NCI-H2029 treated with DMSO at 0.1 percent for 48 hours (cell line): ENCODE measurements at places on chromosomes 6 and 20.

DNA sequence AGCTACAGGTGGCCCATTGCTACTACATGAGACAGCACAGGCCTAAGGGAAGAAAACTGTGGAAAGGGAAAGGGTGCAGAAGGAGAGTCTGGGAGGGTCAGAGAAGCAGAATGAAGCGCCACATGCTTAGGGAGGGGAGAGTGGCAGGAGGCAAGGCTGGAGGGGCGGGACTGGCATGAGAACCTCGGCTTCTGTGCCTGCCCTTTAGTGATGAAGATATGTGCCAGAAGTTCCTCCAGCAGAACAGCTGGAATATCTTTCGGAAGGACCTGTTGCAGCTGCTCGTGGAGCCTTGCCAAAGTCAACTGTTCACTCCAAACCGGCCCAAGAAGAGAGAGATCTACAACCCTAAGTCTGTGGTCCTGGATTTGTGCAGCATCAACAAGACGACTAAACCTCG, 61.8 kb downstream of the CNBD2 start:
- no peak for DNase-seq

GRCh38 chr6:134436281-134436815, 118.4 kb upstream of the SGK1 start:
- DNase-seq, result no peak

DNA sequence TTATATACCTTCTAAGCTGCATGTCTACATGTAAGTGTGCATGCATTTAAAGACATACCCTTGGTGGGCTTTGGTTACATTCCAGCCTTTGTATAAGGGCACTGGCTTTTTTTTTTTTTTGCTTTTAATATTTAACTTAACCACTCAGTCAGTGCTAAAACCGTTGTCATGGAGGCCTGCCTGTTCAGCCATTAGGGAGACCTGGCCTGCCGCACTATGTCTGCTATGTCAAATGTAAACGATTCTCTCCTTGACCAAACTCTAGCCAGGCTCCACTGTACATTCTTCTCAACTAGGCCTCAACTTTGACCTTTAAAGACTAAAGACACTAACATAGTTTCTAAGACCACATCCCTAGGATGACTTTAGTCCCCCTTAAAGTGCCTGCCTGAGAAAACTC, 48.7 kb upstream of the BTN3A2 start:
- no peak for DNase-seq

GRCh38 chr20:62120365-62120762, 1.9 kb upstream of the LSM14B start:
- no peak for DNase-seq

DNA sequence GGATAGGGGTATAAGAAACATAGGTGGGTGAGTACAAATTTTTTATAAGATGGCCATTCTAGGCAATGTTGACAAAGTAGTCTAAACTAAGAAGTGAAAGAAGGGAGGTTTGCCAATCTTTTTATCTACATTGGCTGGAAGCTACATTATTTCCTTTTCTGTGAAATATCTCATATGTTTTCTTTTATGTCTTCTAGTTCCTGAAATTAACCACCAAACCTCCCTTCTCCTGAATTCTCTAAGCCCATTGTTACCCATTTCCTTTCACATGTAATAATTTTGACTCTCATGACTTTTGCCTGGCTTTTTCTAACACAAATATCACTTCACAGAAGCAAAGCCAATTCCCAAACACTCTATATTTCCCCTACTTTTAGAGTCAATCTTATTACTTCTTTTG, 496.2 kb upstream of the JAG1 start:
- no peak for DNase-seq

GRCh38 chr6:168032005-168032760, 34.7 kb downstream of the KIF25 start:
- no peak for DNase-seq

DNA sequence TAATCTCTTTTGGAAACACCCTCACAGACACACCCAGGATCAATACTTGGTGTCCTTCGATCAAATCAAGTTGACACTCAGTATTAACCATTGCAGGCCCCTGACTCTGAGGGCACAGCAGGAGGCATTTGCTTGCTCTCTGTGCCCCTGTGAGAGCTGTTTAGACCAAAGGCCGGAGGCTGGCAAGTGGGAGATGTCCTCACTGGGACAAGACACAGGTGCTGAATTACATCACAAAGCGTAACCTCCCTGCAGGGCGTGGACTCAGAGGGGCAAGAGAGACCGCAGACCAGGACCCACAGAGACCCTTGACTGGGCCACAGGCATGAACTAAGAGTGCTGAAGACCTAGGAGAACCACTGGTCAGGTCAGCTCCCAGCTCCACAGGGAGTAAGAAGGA, at the start of gene CST8:
CST8 (plus strand) TSS at position 301 of the 400 bp plus-strand sequence. CDS start 551 bp downstream, outside the sequence.
- DNase-seq, result no peak

DNA sequence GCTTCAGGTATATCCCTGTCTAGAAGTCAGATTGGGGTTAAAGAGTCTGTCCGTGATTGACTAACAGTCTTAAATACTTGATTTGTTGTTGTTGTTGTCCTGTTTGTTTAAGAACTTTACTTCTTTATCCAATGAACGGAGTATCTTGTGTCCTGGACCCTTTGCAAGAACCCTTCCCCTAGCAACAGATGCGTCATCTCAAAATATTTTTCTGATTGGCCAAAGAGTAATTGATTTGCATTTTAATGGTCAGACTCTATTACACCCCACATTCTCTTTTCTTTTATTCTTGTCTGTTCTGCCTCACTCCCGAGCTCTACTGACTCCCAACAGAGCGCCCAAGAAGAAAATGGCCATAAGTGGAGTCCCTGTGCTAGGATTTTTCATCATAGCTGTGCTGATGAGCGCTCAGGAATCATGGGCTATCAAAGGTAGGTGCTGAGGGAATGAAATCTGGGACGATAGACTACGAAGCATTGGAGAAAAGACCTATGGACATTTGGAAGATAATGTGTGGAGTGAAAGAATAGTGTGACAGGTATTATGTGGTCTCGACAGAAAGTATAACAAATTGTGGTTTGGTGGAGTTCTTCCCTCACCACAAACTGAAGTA, at the start of gene HLA-DRA:
HLA-DRA (plus strand) TSS at position 286 of the 613 bp plus-strand sequence; CDS start at position 350, 64 bp downstream.
- DNase-seq, result no peak

- DNase-seq, result peak; percentile 80
These were observed 50.9 kb upstream of the FAM184A start for GRCh38 chr6:119129148-119129967.

DNA sequence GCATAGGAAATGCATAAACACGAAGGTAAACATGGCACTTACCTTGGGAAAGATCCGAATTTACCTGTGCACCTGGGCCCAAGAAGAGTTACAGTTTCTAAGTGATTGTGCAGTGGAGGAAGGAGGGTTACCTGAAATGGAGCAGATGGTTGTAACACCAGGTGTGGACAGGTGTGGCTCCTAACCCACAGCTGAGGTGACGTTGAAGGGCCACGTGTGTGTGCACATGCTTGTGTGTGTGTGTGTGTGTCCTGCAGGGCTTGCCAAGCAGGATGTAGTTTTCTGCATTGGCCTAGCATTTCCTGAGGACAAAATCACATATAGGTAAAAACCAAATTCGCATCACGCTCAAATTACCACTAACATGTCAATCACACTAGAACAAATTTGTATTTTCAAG, 240.8 kb downstream of the ANKRD60 start:
- peak; percentile 1 for DNase-seq

DNA sequence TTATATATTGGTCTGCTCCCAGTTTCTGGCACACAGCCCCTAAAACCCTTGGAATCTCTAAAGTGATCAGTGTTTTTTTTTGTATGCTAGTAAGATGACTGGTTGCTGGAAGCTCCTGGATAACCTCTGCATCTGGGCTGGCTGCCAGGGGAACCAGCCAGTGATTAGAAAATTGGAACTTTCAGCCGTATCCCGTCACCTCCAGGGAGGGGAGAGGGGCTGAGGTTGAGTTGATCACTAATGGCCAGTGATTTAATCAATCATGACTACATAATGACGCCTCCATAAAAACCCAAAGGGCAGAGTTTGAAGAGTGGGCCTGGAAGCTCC, 48.0 kb upstream of the NOP56 start:
- DNase-seq, result no peak

GRCh38 chr6:26457264-26457805, 420 bp upstream of the BTN2A1 start:
- no peak for DNase-seq

DNA sequence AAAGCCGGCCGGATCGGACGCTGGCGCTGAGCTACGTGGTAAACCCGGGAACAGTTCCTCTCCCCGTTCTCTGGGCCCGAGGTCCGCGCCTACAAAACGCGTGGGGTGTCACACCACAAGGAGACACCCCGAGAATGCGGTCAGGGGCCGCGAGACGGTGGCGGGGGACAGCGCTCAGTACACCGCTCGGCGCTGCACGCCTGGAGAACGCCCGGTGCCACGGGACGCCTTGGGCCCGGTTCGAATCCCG, 670 bp downstream of the NCOA5 start:
- DNase-seq, result no peak

DNA sequence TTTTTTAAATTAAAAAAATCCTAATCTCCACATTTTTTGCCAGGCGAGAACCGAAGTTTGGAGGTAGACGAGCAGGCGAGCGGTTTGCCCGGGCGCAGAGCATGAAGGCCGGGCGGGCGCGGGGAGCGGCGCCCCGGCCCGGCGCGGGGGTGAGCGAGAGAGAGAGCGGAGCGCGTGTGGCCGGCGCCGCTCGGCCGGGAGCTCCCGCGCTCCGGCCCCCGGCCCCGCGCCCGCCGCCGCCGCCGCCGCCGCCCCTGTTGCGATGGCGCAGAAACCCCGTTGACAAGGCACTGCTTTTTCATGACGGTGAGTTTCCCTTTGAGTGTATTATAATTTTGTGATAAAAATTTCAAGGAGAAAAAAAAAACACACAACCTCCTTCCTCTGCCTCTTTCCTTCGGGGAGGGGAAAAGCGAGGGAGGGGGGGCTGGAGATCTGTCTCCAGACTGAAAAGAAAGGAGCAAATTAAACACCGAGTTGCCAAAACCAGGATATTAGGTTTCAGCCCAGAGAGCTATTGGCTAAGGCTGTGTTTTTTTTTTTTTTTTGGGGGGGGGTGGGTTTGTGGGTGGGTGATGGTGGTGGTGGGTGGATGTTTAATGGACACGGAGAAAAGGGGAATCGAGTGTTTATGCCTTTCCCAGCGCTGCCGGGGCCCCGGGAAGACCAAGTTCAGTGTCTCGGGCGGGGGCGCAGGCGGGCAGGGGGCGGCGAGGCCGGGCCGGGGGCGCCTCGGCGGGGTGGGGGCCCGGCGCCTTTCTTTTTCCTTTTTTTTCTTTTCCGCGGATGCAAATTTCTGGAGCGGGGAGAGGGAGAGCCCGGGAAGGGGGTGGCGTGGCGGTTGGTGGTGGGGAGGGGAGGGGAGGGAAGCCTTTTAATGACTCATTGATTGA, at the start of gene BICRAL:
BICRAL (plus strand) TSS at position 257 of the 893 bp plus-strand sequence. CDS start 39,971 bp downstream, outside the sequence.
- DNase-seq, result peak; percentile 70

DNA sequence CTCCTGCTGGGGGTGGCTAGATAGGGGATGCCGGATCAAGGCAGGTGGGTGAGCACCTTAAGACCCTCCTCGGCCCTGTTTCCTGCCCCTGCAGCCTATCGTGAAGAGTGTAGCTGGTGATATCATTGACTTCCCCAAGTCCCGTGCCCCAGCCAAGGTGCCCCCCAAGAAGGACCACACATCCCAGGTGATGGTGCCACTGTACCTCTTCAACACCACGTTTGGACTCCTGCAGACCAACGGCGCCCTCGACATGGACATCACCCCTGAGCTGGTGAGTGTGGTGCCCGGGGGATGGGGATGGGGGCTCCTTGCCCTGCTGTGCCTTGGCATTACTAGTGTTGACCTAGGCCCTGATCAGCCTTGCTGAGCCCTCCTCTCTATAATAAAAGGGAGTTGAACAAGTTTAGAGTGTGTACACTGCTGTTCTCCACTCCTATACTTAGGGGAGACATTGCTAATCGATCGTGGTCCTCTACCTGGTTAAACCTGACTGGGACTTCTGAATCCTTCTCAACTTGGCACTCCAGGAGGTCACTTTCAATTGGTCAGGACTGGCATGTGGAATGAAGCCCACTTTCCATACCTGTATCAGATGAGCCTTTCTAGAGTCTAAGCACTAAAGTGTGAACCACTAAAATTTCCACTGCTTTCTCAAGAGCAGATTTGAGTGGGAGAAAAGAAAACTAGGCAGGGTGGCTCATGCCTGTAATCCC, 11.0 kb downstream of the BPIFB3 start:
- no peak for DNase-seq

- DNase-seq, result no peak
These were observed 76.8 kb downstream of the PTPRK start for GRCh38 chr6:128443553-128443952.

DNA sequence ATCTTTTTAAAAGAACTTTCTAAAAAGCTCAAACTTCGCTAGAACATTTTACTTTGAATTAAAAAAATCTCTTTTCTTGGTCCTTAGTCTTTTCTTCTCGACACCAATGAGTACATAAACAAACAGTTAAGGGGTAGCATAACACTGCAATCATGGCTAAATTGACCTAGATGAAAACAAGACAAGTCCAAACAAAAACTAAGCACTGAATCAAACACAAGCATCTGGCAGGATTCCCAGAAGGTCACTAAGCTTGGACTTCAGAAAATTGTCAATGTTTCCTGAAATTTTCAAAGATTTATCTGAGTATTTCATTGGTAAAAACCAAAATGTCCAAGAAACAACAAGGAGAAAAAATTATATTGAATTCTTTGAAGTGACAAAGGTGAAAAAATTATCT, 5.0 kb downstream of the COL21A1 start:
- DNase-seq, result no peak

DNA sequence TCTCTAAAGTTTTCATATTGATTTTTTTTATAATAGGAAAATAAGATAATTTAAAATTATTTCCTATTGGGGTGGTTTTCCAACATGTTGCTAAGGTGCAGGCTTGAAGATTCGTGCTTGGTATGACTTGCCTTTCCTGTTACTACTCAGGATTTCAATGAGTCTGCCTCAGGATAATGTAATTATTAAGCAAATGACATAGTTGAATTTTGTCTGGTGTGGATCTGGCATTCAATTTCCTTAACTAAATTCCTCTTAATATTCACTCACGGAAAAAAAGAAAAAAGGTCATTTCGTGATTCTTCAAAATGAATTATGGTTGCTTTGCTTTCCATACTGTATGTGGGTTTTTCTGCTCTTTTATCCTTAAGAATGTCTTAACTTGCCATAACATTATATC, 9.3 kb upstream of the FILIP1 start:
- DNase-seq, result no peak

DNA sequence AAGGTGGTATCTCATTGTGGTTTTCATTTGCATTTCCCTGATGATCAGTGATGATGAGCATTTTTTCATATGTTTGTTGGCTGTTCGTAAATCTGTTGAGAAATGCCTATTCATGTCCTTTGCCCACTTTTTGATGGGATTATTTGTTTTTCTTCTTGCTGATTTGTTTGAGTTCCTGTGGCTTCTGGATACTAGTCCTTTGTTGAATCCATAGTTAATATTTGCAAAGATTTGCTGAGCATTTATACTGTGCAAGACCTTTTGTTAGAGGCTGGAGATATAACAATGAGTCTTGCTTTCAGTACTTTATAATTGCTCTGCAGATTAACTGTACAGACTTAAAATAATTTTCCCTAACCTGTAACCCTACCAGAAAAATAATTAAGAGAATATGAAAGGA, 35.6 kb downstream of the PDE7B start:
- DNase-seq, result no peak
